Activated naive CD8-positive, alpha-beta T cell treated with anti-CD3 and anti-CD28 coated beads for 36 hours (primary cell): ENCODE measurements at places on chromosomes 1 and 21. TPM values are rescaled to one million over a fixed set of nuclear protein-coding genes. Genes with fewer than 3 reads are reported as not detected.

DNA sequence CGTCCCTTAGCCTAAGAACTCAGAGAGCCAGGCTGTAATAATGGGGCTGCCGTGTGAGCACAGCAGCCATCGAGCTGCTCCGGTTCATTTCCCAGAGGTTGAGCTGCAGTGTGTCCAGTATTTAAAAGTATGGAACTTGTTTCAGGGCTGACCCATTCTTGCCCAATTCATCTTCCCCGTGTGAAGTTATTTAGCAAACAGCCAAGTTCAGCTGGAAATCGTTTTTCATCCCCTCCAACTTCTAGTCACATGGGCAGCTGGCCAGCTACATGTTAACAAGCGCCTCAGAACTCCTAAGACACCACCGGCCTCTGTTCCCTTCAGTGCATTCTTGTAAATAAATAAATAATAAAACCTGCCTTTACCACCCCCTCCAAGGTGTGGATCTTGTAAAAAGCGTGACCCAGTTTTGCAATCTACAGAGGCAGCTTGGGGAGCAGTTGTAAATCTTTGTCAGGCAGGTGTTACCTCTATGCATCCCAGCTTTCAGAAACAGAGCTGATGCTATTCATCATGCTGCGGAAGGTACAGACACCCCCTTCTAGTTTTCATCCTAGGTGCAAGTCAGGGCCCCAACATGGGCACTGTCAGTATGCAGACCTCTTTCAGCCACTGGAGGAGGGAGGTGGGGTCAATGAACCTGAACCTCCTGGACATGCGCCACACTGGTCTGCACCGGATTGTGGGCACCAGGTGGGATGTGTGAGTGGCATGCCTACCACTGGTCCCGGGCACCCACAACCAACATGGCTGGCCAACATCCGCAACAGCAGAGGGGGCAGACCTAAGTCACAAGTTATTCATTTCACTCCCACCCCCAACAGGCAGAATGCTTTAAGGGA, 18.7 kb upstream of the KNCN start:
- H3K27me3 ChIP-seq = no peaks in the 10 kb centered on the region
- H3K4me1 ChIP-seq = no peaks in the 10 kb centered on the region
- no peak overlapping the region for H3K27ac ChIP-seq
- no peak for DNase-seq
- no peak overlapping the region for H3K4me3 ChIP-seq

DNA sequence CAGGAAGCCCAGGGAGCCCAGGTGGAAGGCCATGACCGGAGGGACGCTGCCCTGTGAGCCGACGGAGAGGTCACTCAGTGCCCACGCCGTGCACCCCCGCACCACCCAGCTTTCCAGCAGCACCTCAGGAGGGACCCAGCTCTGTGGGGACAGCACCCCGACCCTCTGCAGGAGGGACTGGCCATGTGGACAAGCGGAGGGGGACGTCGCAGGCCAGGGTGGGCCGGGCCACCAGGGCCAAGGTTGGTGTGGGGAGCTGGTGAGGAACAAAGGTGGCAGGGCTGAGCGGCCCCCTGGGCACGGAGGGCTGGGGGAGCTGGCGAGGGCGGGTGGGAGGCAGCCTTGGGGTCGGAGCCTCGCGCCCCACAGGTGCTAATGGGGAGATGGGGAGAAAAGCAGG, 22.8 kb downstream of the NADK start:
- H3K4me3 ChIP-seq = no peak overlapping the region
- H3K27ac ChIP-seq = no peak overlapping the region
- no peak for DNase-seq
- peaks cover 8% of the 10 kb centered on the region for H3K36me3 ChIP-seq

- H3K4me3 ChIP-seq = no peak overlapping the region
- peaks cover 32% of the 10 kb centered on the region for H3K27me3 ChIP-seq
- H3K4me1 ChIP-seq = no peaks in the 10 kb centered on the region
- no peak for DNase-seq
Observed at GRCh38 chr1:56574794-56575193, 4.6 kb downstream of the PLPP3 start.

DNA sequence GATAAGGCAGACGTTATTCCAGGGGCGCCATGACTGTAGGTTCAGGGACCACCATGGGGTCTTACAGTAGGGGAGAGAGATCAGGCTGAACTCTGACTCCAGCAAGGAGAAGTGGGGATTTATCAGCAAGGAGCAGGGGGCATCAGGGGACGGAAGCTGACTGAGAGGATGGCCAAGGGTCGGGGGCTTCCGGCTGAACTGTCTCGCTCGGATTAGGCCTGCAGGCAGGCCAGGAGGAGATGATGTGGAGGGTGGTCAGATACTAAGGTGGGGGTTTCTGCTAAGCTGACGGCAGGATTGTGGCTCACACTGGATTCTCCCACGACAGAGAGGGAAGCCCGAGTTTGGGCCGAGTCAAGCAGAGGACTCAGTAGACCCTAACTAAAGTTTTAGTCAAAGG, 186.9 kb upstream of the VAMP3 start:
- no peak overlapping the region for H3K4me3 ChIP-seq
- no peaks in the 10 kb centered on the region for H3K36me3 ChIP-seq
- no peak for DNase-seq
- no peak overlapping the region for H3K27ac ChIP-seq
- no peaks in the 10 kb centered on the region for H3K4me1 ChIP-seq
- no peaks in the 10 kb centered on the region for H3K27me3 ChIP-seq

- H3K27me3 ChIP-seq = no peaks in the 10 kb centered on the region
- peaks cover 3% of the 10 kb centered on the region for H3K36me3 ChIP-seq
- H3K27ac ChIP-seq = no peak overlapping the region
- peaks cover 17% of the 10 kb centered on the region for H3K4me1 ChIP-seq
- no peak overlapping the region for H3K4me3 ChIP-seq
Observed at GRCh38 chr1:211420845-211421454, 71.0 kb downstream of the RD3 start.

DNA sequence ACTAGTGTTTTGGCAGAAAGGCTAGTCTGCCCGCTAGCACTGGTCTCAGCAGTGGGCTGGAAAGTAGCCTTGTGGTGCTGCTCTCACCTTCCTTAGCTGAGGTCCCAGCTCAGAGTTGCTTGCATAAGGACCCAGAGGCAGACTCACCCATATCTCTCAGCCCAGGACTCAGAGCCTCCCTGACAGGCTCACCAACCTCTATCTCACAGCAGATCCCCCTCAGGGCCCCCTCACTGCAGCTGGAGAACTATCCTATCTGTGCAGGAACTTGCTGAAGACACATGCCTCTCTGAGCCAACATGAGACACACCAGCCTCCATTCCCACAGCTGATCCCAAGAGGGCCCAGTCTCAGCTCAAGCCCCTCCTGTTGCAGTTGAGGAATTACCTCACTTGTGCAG, 82.6 kb downstream of the IARS2 start:
- H3K27me3 ChIP-seq = no peaks in the 10 kb centered on the region
- no peak overlapping the region for H3K4me3 ChIP-seq
- H3K27ac ChIP-seq = no peak overlapping the region
- H3K36me3 ChIP-seq = peaks cover 50% of the 10 kb centered on the region
- DNase-seq = no peak

Gene PPIAL4G
- total RNA-seq = not detected
